ENCODE measurements at places on chromosomes 12 and 14. TPM values are rescaled to one million over a fixed set of nuclear protein-coding genes. Genes with fewer than 3 reads are reported as not detected.

GRCh38 chr12:123744836-123745235 lies 17.3 kb upstream of the DNAH10 start:
- no peak for DNase-seq

DNA sequence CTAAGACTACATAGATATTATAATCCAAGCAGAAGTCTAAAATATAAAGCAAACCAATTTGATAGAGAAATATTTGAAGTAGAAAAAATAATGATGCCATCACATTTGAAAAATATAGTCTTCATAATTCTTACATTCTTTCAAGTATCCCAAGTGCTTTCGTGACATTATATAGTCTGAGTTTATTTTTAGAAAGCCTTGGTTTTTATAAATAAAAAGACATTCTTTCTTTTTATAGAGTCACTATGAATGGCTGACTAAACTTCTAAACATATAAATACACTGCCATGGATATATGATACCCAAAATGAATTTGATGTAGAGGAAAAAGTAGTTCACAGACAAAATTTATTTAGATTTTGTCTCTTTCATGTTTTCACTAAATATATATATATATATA lies 135.1 kb upstream of the PDZRN4 start:
- DNase-seq = no peak

ZC2HC1C gene
- total RNA-seq = 1.6 TPM

DNA sequence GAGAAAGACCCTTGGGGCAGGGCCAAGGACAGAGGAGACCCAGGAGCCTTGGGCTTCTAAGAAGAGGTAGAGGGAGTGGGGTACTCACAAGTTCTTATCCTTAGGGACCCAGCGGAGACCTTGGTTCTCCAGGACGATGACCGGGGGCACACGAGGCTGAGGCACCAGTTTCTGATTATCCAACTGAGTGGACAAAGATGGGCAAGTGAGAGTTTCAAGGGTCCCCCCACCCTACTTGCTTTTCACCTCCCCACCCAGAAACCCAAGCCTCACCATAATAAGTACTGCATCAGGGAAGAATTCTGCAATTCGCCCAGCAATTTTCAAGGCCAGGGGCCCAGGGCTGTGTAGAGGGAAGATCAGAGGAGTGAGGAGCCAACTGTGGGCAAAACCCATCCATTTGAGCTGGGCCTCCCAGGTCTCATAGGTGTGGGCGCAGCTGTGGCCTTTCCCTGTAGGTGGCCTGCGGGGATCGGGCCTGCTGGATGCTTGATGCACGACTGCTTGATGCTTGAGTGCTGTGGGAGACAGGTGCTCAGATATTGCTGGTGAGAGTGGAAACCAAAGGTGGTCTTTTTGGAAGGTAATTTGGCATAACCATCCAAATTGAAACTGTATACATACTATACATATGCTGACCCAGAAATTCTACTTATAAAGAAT lies 2.0 kb downstream of the EMC9 start:
- DNase-seq = no peak

DNA sequence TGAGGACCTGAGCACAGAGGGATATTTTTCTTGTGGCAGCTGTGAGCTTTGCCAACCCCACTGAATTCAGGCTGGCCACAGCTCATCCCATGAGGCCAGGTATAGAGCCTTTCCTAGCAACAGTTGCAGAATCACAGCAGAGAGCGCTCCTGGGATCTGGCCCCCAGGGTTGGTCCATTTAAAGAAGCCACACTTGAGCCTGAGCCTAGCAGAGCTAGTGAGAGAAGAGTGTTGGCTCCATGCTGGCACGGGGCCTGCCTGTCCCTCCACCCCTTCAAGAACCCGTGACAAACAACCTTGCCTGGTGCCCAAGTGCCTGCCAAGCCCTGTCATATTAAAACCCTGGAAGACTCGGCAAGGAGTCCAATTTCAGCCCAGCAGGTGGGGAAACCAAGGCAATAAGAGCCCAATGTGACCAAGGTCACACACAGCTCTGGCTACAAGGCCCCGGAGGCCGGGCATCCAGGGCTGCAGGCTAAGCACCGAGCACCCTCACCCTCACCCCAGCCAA lies 91.6 kb downstream of the LRRC74A start:
- peak; percentile 19 for DNase-seq

CISTR gene
- not detected for total RNA-seq

SYCP3 gene
- 0.18 TPM for total RNA-seq

DNA sequence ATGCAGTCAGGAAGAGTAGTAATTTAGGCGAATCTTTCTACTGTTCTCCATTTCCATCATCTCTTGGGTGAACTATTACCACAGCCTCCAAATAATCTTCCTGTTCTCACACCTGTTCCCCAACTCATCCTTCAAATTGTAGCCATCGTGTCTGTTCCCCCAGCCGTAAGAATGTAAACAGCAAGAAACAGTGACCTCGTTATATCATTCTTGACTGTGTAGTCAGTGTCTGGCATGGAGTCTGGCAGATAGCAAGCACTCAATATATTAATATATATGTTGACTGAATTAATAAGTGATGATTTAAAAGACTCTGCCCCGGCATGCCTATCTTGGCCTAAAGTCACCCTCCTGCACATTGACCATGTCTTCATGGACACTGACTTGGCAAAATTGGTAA lies 20.3 kb downstream of the PDE6H start:
- no peak for DNase-seq

GRCh38 chr12:22684140-22685118 lies 59.5 kb downstream of the ETNK1 start:
- peak; percentile 73 for DNase-seq

DNA sequence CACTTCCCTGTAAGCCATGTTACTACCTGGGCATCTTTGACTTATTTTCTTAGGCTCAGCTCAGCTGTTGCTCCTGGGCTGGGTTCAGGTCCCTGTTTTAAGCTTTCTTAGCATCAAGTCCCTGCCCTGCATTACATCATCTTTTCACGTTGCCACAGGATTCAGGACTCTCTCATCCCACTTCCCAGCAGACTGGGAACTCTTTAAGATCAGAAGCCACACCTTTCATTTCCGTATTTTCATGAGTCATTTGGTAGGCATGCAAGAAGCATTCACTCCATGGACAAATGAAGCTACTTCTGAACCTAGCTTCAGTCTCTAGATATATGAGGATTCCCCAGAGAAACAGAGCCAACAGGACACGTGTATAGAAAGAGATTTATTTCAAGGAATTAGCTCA lies 726.8 kb downstream of the VRK1 start:
- DNase-seq = no peak

DNA sequence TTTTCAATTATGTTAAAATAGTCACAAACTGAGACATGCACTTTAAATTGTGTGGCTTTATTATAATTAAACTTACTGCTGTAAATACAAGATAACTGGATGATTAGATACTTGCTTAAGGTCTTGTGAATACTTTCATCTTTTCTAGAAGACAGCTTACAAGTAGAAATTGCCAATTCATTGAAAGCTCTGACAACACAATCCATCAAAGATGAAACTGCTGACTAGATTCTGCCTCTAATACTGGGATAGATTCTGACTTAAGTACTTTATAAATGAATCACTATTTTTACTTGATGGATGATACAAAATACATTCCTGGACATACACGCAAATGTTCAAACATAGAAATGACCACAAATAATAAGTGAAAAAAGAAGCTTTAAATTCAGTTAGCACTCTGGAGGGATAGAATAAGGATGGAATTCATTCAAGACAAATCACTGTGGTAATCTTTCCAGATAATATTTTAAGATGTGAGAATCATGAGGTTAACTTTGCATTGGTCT lies 876.8 kb downstream of the RPS29 start:
- no peak for DNase-seq

DNA sequence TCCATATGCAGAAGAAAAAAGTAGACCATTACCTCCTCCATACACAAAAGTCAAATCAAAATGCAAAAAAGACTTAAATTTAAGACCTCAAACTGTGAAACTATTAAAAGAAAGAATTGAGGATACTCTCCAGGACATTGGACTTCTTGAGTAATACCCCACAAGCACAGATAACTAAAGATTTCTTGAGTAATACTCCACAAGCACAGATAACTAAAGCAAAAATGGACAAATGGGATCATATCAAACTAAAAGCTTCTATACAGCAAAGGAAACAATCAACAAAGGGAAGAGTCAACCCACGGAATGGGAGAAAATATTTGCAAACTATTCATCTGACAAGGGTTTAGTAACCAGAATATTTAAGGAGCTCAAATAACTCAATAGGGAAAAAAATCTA lies 427.9 kb downstream of the CCDC91 start:
- DNase-seq = peak; percentile 15

DNA sequence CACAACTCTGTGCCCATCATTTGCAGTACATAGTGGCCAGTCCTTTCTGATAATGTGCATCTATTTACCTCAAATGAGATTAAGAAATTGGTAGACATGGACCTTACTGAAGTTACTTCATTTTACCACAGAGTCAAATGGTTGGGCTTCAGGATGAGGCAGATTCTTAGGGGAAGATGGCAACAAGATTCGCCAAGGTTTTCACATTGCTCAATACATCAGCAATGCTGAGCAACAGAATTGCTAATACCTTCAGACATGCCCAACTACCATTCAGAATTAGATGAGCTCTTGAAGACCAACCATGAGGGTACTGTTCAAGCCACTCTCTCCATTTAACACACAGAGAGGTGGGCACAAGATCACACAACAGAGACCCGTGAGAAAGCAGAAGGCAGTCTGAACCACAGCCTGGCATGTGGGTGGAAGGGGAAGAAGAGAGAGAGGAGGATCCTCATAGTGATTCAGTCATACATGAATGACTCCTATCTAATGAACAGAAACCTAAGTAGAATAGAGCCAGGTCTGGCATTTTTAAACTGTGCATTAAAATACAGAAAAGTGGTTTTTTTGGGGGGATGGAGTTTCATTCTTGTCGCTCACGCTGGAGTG lies 28.5 kb downstream of the CPM start:
- no peak for DNase-seq

EGLN3 gene
- total RNA-seq = 0.18 TPM

DNA sequence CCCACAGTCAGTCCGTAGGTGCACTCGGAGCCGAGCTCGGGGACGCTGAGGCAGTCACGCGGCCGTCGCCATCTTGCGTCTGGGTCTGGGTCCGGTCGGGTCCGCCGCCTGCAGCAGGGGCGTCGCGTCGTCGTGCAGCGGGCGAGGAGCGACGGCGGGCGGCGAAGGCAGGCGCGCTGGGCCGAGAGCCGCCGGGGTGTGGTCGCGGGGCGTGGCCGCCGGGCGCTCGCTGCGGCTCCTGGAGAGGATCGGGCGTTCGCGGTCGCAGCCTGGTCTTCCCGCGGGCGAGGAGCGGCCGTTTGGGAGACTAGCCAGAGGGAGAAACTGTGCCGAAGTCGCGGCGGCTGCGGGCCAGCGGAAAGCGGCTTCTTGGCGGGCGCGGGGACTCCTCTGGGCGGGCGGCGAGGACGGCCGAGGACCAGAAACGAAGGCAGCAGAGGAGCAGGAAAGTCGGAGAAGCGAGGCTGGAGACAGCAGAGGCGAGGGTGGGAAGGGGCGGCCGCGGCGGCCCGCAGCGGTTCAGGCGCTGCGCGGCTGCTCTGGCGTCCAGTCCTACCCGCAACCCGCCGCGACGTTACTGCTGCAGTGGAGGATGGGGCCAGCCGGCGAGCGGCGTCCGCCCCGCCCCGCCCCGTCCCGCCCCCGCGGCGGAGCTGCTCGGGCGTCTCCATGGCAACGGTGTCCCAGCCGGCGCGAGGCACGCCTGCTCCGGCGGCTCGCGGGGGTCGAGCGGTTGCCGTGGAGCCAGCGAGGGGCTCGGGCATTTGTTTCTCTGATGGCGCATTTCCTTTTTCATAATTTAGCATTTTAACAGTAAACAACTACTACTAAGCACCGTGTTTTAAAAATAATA lies at the start of gene PNMA1:
Gene PNMA1 (minus strand): TSS at position 582 of the 853 bp plus-strand sequence. CDS start 745 bp downstream, outside the sequence.
- DNase-seq = peak; percentile 64

DNA sequence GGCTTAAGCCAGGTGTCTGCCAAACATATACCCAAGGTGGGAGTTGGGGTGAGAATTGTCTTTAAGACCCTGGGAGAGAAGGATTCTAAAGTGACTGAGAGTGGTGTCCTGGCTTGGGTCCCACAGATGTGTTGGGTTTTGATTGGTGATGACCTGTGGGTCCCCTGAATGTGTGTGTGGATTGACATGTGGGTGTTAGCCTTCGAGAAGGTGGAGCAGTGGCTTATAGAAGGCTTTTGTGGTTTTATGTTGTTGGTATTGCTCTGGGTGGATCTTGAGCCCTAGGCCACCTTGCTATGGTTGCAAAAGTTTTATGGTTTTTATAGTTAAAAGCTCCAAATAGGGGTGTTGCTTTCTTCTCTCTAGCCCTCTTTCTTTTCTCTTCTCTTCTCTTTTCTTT lies 29.7 kb downstream of the PLEKHG3 start:
- DNase-seq = no peak

- DNase-seq = no peak
Measured at GRCh38 chr14:68507544-68508081, 285.3 kb downstream of the ZFP36L1 start.

DNA sequence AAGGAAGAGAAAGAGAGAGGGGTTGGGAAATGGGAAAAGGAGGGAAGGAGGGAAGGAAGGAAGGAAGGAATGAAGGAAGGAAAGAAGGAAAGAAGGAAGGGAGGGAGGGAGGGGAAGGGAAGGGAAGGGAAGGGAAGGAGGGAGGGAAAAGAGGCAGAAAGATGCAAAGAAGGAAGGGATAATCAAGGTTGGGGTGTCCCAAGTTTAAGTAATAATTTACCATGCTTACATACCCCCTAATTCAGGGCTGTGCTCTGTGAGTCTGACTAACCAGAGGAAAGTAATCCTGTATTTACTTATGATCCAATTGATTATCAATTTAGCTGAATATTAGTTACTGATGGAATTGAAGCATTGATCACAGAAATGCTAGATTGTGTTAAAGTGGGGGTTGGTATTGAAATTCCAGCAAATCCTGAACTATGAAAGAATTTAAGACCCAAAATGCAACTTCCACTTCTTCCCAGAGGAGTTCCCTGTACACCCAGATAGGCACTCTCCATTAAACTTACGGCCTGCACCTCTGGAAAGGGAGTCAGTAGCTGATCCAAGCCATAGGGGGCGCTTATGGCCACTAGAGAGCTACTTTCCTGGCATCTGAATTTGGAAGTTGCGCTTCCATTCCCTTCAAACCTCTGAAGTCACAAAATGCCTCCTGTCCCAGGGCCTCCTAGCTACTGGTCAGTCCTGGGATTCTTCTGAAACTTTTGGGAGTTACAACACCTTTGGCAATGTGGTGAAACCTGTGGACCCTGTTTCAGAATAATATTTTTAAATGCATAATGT lies 162.7 kb upstream of the PWP1 start:
- DNase-seq = no peak

REP15 gene
- total RNA-seq = 3.5 TPM

DNA sequence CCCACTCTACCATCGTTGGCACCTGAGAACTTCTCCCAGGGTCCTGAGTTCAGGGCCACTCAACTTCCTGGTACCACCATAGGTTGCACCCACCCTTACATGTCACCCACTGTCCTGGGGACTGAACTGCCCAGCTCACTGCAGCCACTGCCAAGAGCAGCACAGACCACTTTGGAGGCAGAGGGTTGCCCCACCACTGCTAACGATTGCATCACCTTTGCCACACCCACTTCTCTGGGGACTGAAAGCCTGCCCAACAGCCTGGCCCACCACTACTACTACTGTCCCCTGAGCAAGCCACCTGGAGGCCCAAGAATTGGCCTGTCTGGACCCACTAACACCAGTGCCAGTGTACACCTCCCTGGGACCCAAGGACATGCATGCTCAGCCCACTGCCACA lies 27.6 kb downstream of the CACNA2D4 start:
- no peak for DNase-seq

GRCh38 chr12:131795690-131796410 lies 32.3 kb upstream of the MMP17 start:
- DNase-seq = no peak
